Caco-2 (cell line): ENCODE measurements at places on chromosomes 7 and 10. TPM values are rescaled to one million over a fixed set of nuclear protein-coding genes. Genes with fewer than 3 reads are reported as not detected.

The ENO4 gene
- not detected in 2 replicates for total RNA-seq

The C1QL3 gene
- not detected in 2 replicates for total RNA-seq

The PIP gene
- total RNA-seq, result not detected in 2 replicates

The PLEKHS1 gene
- not detected in 2 replicates for total RNA-seq

The PLXNA4 gene
- 0.43 and 0.58 TPM in 2 replicates for total RNA-seq

The NPSR1 gene
- total RNA-seq, result not detected in 2 replicates

The RBP4 gene
- 255 and 258 TPM in 2 replicates for total RNA-seq

DNA sequence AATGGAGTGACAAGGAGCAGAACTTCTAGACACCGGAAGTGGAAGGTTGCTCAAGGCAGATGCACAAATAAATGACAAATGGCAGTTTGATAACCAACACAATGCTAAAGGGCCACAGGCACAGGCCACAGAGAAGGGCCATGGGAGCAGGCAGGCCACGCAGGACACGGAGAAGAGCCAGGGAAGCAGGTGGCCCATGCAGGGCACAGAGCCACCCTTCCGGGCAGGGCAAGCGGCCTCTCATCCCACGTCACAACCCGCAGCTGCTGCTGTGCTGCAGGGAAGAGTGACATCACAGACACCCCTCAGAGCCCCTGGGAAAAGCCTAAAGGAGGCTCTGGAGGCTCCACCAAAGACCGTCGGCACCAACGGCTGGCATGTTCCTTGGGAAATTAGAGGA, 328.5 kb downstream of the PTPRN2 start:
- no peak for DNase-seq

DNA sequence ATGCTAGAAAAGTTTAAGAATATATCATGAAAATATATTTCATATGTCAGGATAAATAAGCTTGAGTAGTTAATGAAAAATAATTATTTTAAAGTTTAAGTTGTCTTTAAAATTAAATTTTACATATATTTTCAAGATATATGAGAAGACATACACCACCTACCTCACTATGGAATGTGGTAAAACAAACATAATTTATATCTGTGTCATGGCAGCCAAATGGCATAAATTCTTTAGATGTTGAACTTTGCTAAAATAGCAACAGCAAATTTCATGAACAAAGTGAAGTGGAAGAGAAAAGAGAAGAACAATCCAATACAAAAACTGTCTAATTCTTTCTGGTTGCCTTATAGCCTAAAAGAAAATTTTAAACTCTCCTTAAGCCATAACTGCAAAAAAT, 39.6 kb upstream of the SLC16A12 start:
- no peak for DNase-seq

GRCh38 chr10:2111965-2112364, 374.6 kb upstream of the ADARB2 start:
- peak; percentile 75 for DNase-seq

GRCh38 chr10:49010295-49010694, 70.7 kb upstream of the LRRC18 start:
- no peak for DNase-seq

GRCh38 chr10:59124187-59124586, 52.3 kb upstream of the PHYHIPL start:
- no peak for DNase-seq

DNA sequence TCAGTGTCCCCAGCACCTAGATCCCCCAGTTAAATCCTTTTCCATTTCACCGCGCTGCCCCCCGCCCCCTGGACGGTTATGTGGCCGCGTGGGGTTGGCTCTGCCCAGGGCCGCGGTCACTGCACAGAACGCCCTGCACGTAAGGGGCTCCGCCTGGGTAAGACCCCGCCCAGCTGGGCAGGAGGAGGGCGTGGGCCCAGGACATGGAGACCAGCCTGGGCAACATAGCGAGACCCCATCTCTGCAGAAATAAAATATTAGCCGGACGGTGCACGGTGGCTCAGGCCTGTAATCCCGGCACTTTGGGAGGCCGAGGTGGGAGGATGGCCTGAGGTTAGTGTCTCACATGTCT, 650 bp upstream of the ZFAND2A start:
- DNase-seq, result no peak

- DNase-seq, result no peak
Observed at GRCh38 chr10:52135101-52135500, 179.0 kb upstream of the DKK1 start.

- no peak for DNase-seq
Observed at GRCh38 chr10:76882796-76883195, 754.8 kb downstream of the KCNMA1 start.

DNA sequence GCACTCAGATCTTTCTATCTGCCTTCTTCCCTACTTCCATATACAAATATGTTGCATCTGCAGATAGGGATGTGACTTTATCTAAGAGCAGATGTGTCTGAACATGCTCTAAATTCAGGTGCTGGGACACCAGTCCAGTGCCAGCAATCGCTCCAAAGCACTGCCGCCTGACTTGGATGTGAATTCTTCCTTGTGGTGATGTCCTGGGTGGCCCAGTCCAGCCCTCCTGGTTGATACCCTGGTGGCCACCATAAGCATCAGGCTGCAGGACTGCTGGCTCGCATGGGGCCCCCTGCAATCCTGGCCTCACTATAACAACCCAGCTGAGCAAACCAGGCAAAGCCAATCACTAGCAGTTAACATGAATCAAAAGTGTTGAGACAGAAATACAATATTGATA, 149.2 kb upstream of the PDE1C start:
- DNase-seq, result no peak

DNA sequence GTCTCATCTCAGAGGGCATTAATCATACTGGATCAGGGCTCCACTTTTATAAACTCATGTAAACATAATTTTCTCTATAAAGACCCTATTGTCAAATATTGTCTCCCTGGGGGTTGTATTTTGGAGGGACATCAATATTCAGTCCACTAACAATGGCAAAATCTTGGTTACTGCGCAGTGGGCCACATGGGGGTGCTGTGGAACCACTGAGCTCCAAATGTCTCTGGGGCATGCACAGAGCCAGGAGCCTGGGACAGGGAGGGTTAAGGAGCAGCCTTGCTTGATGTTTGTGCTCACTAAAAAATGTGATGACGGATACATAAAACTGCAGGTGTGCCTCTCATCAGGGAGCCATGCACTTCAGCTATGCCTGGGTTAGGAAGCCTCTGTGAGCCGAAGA, 62.1 kb upstream of the PRSS58 start:
- peak; percentile 29 for DNase-seq

DNA sequence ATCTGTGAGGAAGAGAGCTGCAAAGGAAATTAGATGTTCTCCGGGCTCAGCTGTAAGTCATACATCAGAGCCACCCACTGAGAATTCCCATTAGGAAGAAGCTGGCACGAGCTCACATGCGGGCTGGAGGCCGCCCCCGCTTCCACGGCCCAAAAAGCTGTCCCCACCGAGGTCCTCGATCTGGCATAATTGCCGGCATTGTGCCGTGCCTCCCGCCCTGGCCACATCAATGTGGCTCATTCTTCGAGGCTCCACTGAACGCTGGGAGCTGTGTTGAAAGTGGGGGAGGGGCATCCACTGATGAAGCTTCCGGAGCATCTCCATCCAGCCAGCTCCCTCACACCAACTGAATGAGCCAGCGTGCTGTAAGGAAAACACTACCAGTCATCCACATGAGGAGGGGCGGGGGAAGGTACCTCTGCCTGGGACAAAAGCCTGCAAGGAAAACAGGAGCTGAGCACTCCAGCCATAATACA, 173.1 kb downstream of the PTPRN2 start:
- DNase-seq, result no peak

GRCh38 chr10:83820033-83820432, 319.3 kb upstream of the GHITM start:
- DNase-seq, result no peak

DNA sequence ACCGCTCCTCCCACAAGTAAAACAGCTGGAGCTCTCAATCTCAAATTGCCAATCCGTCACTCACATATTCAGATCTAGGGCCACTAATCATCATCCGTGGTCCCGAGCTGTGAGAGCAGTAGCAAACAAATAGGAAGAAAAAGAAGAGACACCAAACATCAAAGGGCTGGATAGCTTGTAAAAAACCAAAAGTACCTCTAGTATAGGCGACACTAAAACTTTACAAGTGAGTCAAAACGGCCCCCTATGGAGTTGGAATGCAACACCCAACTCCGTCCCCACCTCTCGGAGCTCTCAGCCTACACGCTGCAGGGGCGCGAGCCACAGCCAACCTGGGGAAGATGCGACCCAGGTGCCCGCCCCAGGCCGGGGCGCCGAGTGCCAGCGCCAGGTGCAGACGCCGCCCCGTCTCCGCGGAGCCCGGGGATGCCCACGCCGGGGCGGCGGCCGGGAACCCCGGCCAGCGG, 581 bp downstream of the FAM3C start:
- DNase-seq, result no peak

- DNase-seq, result no peak
Observed at GRCh38 chr10:125692196-125692595, 9.2 kb upstream of the TEX36 start.

DNA sequence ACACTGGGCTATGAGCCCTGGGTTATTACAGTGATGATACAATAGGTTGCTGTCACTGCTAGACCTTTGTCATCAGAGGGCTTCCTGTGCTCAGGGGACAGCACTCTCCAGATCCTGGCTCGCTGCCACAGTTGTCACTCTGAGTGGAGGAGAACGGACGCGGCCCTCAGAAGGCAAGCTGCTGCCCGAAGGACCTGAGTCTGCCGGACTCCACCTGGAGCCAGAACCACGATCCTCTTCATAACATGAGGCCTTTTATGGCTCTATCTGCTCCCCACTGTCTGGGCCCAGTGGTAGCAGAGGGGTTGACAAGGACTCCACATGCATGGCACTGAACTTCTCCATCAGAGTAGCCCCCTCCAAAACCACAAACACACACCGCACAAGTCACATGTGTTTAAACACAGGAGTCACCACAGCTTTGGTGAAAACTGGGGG, 94.7 kb upstream of the EFCAB10 start:
- no peak for DNase-seq

DNA sequence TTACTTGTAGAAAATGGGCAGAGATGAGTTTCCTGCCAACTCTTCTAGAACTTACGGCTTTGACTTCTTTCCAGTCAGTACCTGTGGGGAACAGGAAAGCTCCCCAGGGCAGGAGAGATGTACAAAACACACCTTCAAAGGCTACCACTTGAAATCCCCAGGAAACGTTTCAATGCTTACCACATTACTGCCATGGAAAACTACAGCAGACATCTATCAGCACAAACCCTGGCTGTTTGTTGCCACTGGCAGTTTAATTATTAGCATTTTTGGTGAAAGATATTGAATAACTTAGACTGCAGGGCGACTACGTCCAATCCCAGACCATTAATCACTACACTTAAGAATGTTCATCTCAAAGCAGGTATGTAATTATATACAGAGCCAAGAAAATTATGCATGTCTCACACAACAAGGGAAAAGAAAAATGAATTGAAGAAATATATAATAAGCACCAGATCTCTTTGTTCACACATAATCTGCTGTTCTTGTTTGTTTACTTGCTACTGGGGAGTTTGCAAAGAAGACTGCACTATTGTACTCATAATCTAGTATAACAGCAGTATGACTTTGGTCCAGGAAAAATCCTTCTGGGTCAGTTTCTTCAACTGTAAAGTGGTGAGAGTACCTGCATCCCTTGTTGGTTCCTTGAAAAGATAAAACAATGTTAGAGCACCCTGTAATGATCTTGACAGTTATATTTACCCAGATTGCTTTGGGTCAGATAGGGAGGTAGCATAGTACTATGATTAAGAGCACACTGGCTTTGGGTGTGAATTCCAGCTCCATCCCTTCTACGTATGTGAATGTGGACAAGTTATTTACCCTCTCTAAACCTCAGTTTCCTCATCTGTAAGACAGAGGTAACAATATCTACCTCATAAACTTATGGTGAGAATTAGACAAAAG, 138.3 kb downstream of the DOCK4 start:
- no peak for DNase-seq

DNA sequence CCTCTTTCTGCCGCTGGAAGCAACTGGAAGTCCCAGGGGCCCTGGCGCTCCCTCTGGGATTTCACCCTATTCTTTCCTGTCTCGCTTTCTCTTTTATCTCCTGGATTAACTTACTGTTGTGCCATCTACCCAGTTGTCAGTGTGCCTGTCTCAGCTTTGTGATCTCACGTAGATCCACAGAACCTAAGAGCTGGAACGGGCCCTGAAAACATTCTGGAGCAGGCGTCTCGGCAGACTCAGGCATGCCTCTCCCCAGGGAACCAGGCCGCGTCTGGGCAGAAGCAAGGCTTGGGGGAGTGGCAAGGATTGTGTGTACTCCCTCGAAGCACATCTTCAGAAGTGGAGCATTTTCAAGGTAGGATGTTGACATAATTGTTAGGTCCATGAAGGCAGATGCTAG, 87.2 kb downstream of the KCNMA1 start:
- DNase-seq, result no peak

- DNase-seq, result no peak
Observed at GRCh38 chr10:15448598-15448997, 77.5 kb upstream of the FAM171A1 start.

- DNase-seq, result no peak
Observed at GRCh38 chr10:11678074-11678793, 63.9 kb upstream of the ECHDC3 start.

GRCh38 chr7:102305414-102306268, 19.0 kb downstream of the SH2B2 start:
- DNase-seq, result no peak

DNA sequence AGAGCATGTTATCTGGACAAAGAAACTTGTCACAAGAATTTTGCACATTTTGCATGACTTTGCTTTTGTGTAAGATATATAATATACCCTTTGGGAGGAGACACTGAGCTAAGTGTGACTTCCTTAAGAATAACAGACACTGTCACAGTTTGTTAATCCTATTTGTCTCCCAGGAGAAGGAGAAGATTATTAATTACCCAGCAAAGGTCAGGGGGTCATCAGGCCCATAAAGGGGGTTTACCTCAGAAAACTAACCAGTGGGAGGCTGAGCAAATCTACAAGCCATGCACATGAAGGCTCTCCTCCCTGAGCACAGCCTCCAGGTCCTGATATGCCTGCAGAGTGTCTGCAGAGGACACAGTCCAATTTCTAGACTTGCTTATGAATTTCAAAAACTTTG, 10.1 kb upstream of the MET start:
- no peak for DNase-seq

DNA sequence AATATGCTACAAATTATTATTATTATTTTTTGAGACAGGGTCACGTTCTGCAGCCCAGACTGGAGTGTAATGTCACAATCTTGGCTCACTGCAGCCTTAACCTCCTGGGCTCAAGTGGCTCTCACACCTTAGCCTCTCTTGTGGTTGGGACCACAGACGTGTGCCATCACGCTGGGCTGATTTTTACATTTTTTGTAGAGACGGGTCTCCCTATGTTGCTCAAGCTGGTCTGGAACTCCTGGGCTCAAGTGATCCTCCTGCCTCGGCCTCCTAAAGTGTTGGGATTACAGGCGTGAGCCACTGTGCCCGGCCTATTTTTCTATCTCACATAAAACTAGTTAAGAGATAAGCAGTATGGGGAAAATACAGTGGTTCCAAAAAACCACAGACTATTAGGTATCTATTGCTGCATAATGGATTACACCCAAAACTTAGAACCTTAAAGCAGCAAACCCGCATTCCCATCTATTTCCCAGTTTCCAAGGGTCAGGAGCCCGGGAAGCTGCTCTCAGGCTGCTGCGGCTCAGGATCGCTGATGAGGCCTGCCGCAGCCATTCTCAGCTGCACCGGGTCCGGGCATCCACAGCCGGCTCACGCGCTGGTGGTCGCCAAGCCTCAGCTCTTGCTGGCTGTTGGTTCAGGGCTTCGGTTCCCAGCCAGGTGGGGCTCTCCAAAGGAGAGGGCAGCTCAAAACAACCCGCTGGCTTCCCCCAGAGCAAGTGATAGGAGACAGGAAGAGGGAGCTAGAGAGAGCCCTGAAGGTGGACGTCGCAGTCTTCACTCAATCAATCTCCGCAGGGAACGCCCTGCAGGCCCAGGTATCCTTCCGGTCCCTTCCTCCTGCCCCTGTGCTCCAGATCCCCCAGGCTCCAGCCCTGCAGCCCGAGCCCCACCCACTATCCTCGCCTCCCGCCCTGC, 128.2 kb downstream of the UBE2H start:
- peak; percentile 96 for DNase-seq
